Activated naive CD4-positive, alpha-beta T cell treated with anti-CD3 and anti-CD28 coated beads, Interleukin-2, amount 10 ng/mL, durations not matched to agents 7 days and 5 days (primary cell): ENCODE measurements at places on chromosomes 12 and 14.

DNA sequence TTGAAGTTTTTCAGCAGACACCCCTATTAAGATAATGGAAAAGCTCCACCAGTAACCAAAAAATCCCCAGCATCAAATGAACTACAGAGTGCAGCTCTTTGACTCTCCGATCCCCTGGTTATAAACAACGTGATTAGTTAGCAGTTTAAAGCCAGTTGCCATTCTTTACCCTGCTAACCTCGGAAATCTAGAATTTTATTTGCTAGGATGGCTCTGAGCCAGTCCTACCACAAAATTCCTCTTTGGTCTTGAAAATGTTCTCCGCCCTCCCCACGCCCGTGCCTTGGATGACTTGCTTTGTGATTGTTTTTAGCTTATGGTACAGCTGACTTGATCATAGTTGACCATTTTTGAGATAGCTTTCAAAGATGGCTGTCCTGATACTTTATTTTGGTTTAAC lies 1.2 kb downstream of the KLHDC2 start:
- no peak for DNase-seq

DNA sequence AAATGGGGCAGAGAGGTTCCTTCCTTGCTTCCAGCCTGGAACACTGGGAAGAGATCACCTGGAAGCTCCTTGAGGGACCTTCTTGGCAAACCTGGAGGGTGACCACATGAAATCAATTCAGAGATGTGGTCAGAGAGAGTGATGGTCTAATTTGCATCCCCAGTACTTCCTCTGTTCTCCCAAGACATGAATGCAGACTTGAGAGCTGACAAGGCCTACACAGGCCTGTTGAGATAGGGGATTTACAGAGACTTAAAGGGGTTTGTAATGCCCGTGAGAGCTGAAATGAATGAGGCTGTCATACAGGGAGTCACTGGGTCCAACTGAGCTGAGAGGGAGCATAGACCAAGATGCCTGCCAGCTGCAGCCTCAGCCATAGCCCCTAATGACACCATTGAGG lies 45.1 kb downstream of the TMX1 start:
- DNase-seq = no peak

GRCh38 chr12:121489874-121490273 lies 90.0 kb downstream of the RNF34 start:
- no peak for DNase-seq

- DNase-seq = peak; percentile 71
These were observed 96.5 kb downstream of the DUSP16 start for GRCh38 chr12:12466157-12466556.

- DNase-seq = no peak
These were observed 15.7 kb downstream of the SMAGP start for GRCh38 chr12:51254536-51254935.

DNA sequence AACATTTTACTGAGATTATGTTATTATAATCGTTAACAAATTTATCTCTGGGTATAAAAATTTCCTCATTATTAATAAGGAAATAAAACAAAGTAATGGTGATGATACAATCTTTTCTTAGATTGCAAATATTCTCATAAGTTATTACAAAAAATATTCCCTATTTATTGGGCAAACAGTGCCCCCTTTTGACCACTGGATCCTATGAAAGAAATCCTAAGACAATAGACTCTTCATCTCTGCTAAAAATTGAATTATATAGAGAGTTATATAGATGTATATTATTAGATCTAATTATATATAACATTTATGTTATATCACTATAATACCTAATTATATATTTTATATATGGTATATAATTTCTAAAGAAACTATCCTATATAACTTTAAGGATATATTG lies 94.2 kb upstream of the FGD4 start:
- DNase-seq = no peak
